ENCODE measurements at places on chromosomes 2 and 18.

DNA sequence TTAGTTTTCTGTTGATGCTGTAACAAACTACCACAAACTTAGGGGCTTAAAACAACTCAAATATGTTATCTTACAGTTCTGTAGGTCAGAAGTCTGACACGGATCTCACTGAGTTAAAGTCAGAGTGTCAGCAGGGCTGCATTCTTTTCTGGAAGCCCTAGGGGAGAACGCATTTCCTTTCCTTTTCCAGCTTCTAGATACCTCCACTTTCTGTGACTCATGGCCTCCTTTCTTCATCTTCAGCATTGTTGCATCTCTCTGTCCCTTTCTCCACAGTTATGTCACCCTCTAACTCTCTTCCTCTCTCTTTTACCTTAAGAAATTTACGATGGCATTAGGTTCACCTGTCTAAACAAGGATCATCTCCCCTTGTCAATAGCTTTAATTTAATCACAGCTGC is 13.3 kb upstream of the PPP4R1 start:
- no peak for DNase-seq

GRCh38 chr2:86825693-86826381 is 35.1 kb upstream of the CD8A start:
- DNase-seq, result no peak

DNA sequence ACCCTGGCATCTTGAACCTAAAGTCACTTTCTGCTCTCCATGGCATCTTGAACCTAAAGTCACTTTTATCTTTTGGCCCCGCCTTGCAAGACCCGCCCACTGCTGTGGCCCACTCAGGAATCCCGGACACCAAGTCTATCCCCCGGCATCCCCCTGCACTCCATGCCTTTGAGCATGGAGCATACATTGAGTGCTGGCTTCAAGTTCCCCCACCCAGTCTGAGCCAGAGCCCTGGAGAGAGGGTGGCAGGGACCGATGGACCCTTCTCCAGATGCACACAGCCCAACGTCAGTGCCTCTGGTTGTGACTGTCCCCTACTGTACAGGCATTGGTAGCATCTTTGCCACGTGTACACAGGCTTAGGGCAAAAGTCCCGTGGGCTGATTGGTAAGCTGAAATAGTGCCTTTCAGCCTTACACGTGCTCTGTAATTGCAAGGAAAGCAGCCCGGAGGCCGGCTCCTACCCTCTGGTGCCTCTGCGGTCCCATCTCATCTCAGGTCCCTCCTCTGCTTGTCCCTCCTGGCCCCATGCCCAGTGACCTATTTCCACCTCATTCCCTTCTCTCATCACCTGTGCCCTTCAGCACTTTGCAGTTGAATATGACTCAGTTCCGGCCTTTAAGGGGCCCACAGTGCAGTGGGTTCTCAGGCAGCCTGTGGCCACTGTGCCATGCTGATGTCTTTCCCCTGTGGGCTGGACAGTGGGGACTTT is 154.0 kb downstream of the INHBB start:
- no peak for DNase-seq

- DNase-seq, result no peak
Observed at GRCh38 chr2:2846332-2847208, 515.5 kb upstream of the MYT1L start.

DNA sequence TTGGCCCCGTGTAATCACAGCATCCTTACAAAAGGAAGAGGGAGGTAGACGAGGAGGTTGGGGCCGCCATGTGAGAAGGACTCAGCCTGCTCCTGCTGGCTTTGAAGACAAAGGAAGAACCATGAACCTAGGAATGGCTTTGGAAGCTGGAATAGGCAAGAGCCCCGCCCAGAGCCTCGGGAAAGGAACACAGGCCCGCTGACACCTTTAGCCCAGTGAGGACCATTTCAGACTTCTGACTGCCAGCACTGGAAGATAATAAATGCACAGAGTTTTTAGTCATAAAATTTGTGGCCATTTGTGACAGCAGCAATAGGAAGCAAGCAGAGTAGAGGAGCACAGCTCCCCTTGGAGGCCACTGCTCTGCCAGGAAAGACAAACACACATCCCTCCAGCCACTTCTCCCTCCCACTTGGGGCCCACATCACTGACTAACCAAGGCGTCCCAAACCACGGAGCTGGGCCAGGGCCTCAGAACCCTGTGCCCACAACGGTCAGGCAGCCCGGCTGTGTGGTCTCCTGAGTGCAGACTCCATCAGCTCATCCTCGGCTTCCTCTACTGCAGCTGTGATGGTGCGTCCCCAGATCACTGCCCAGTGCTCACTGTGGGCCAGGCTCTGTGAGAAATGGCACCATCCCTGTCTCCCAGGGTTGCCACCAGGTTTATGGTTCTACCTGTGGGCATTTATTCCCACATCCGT is 39.7 kb downstream of the TFCP2L1 start:
- no peak for DNase-seq

DNA sequence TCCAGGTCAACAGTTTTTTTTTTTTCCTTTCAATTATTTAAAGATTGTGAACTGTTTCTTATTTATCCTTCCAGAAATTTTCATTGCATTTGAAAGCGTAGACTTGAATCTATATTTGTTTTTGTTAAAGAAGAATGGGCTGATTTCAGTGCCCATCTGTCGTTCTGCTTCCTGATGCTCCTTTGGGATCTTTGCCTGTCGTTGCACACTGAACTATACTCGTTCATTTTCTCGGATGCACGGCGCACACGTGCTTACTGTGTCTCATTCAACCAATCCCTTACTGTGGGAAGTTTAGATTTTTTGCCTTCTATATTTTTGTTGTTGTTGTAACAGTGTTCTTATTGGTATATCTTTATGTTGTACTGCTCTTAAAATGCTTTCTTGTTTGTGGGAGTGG is 149.7 kb downstream of the VAPA start:
- DNase-seq, result no peak

DNA sequence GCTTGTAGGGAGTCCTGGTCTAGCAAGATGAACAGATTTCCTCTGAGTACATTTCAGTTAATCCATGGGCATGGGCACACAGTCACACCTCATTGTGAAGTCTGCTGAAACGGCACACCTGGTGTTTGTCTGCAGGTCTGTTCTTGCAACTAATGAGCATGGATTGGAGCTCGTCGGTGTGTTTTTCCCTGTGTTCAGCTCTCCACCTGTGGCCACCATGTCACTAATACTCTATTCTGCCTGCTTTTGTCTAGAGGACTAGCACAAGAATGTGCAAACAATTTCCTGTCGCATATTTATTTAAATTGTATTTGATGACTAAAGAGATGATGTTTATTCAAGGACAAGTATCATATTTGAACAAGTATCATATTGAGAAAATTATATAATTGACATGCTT is 24.5 kb upstream of the PPP4R1 start:
- no peak for DNase-seq

DNA sequence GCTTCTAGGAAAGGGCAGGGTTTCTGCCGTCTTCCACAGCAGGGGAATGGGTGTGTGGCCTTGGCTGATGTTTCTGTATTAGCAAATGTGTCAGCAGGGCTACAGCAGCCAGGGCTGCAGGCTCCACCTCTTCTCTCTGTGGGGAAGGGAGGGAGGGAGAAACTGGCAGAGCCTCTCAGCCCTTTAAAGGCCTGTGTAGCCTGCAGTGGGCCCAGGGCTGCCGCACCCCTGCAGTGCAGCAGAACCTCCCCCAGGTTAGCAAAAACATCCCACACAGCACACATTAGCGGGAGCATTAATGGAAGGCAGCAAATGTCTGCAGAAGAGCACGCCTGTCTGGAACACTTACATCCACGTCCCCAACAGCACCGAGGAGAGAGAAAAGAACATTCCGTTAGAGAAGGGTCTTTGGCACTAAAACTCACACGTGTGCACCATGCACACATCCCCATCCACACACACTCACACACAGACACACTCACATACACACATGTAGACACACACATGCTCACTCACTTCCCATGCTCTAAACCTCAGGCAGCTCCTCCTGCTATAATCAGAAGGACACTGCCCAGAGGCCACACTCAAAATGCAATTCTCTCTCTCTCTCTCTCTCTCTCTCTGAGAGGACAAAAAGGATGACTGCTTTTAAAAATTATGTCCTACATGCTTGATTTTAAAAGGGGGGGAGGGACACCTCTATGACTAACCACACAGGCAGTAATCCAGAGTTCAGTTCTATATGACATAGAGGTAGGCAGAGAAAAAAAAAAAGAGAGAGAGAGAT is 24.1 kb downstream of the MRPL35 start:
- DNase-seq, result no peak

GRCh38 chr2:70887550-70888246 is 48.0 kb upstream of the ATP6V1B1 start:
- DNase-seq, result peak; percentile 34

DNA sequence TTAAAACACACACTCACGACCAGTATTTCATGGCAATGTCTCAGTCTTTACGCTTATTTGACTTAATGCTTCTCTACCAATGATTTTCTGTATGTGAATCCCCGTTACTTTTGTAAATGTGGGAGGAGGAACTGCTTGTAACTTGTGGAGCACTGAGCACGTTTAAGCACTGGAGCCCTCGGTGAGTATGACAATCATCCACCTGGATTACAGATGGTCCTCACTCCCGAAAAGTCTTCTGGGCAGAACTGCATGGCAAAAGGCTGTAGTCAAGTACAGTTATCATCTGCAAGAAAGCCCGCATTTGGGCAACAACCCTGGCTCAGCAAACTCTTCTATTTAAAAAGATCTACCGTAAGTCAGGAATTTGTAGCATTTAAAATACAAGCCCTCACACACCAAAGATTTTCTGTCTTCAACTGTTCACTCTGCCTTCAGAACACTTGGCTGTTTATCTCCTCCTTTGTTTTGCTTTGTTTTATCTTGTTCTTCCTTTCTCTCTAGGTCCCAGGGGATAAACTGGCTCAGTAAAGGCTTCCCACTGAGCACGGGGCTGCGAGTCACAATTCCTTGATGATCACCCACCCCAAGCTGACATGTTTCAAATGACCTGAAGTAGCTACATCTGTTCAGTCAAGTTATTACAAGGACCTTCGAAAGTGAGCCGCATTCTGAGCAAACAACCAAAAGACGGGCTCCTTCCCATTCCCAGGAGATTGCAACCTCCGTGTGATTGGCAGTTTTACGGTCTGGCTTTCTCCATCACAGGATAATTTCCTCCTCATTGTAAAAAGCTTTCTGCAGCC is 102.2 kb downstream of the DLGAP1 start:
- DNase-seq, result no peak

DNA sequence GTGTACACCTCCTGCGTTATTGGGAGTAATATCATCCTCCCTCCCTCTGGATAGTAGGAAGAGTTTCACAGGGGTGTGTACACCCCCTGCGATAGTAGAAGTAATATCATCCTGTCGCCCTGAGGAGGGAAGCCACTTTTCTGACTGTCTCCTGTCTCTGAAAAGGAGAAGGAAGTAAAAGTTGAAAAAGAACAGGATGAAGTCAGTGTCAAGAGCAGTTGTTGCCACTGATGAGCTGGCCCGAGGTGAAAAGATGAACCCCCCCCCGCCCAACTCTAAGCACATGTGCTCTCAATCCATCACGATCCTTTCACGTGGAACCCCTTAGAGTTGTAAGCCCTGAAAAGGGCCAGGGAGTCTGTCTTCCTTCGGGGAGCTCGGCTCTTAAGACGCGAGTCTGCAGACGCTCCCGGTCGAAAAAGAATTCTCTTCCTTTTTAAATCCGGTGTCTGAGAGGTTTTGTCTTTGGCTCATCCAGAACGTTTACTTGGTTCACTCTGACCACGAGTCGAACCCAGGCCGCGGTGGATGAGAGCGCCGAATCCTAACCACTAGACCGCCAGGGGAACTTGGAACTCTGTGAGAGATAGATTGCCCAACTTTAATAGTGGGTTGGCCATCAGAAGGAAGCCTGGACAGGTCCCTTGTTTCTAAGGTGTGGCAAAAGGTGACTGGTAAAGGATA is 22.4 kb upstream of the NAGK start:
- DNase-seq, result no peak

DNA sequence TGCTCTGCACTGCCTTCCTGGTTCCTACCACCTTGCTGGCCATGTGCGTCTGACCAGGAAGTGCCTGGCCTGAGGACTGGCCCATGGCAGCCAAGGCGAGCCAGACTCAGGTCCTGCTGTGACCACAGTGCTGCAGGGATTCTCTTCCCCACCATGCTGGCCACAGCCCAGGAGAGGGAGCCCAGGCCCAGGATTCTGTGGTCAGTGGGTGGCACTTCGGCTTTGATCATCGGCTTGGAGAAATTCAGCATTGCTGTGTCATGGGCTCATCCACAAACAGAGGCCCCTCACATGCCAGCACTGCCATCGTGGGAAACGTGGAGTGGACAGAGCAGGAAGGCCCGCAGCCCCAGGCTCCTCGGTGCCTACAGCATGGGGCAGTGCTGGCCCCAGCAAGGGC is 211.6 kb downstream of the SEPTIN10 start:
- peak; percentile 37 for DNase-seq

DNA sequence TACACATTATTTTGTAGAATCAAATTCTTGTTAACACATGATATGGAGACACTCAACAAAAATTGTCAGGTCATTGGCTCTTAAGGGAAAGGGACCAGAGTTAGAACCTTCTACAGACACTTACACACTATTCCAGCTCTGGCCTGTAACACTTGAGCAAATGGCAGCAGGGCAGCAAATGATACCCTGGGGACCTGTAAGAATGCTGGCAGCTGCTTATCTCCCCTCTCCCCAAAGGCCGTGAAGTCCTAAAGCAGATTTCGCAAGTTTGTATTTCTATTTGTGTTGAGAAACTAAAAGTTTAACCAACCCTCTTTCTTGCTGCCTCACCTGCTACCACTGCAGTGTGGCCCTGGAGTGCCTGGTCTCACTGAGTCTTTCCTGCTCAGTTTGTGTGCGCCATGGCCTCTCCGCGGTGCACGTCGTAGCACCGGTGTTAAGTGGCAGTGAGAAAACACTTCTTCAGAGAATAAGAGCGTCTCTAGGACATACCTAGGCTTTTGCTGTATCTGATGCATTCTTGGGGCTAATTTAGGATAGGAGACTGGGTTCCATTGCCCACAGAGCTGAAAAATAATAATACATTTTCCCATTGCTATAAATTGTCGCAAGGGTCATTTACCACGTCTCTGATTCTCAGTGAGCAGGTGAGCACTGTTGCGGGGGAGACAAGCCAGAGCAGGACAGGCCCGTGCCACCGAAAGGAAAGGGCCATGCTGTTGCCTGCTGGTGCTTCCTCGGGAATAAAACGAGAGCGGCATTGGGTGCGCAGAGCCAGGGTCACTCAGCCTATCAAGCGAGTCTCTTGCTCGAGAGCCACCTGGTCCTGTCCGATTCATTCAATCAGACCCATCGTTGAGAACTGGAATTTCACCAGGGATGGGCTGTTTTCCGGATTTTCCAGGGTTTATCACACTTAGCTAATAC is 204.9 kb downstream of the PTGR3 start:
- no peak for DNase-seq

All from Caki2 (cell line).